Activated gamma-delta T cell treated with anti-CD3 and anti-CD28 coated beads, Interleukin-2, amount 50 U/mL, for 16 hours (primary cell): ENCODE measurements at places on chromosomes 12 and 14.
A peak's percentile ranks its signal among the peaks of the same experiment; 100 is the strongest.

GRCh38 chr12:52007158-52007921 lies 594 bp downstream of the TAMALIN start:
- DNase-seq: peak; percentile 30

- DNase-seq: no peak
Observed at GRCh38 chr12:14281539-14281938, 83.9 kb upstream of the ATF7IP start.

DNA sequence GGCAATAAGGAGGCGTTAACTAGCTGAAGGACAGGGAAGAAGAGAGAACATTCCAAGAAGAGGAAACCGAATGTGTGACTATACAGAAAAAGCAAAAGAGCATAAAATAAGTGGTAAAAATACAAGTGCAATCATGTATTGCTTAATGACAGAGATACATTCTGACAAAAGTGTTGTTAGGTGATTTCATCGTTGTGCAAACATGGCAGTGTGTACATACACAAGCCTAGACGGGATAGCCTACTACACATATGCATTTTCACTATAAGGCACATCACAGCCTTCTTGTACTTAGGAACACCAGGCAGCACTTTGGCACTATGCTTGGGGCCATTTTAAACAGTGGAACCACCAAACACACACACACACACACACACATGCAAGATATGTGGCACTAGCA lies 299.3 kb downstream of the BCAT1 start:
- no peak for DNase-seq

DNA sequence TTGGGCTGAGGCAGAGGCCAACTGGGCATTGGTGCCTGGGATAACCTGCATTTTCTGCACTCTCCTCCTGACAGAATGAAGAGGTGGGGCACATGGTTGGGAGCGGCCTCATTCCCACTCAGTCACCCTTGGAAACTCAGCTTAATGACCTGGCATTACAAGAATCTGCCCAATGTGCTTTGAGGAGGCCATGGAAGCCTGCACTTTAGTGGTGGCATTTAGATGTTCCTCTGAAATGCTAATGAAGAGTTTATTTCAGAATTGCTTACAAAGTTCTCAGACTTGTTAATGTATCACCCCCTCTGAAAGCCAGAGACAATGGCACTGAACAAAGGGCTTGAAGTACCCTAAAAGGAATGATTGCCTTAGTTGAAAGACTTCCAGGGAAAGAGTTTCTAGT lies 71.4 kb upstream of the PARP11 start:
- DNase-seq: no peak

DNA sequence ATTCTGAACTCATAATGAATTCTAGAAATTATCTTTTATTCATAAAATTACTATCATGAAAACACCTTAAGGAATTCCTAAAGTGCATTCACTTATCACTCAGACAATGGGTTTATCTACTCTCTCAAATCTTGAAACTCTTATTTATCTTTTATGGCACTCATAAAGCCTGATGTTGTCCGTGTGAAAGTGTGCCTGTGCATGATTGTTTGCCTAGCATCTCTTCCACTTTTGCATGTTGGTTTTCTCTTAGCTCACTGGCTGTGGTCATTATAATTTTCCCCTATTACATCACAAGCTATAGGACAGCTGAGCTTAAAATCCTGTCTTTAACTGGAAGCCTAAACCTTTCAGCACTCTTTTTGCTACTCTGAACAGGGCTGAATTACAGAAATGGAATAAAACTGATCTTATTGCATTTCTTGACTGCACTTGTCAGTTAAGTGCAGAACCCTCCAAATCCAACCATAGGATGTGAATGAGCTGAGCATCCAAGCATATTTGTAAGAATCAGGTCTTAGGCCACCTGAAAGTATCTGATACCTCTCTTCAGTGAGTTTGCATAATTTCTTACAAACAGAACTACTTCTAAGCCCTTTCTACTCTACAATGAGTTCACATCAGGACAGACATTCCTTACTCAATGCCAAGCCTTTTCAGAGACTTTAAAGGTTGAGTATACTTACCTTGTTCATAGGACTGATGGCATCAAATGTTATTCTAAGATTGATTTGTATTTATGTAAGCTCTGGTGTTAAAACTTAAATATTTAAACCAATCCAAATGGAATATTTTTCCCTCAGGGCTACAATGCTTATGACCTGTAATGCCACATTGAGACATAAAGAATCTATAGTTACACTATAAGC lies 221.2 kb upstream of the KITLG start:
- DNase-seq: no peak

DNA sequence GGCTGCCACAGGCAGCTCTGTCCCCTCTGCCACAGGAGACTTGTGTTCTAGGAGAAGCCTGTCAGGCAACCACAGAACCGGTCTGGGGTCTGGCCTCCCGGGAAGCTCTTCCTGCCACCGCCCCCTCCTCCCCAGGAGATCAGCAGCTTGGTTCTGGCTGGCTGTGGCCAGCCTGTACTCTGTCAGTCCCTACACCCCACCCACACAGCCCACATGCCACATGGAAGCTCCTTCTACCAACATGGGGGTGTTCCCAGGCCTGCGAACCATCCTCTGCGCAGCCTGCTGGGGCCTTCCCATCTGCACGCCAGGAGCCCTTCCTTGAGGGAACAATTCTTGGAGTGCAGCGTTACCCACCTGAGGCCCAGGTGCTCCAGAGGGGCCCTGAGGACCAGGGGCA lies 16.8 kb downstream of the TMEM106C start:
- no peak for DNase-seq

- no peak for DNase-seq
Observed at GRCh38 chr12:65392491-65392890, 114.0 kb downstream of the MSRB3 start.

DNA sequence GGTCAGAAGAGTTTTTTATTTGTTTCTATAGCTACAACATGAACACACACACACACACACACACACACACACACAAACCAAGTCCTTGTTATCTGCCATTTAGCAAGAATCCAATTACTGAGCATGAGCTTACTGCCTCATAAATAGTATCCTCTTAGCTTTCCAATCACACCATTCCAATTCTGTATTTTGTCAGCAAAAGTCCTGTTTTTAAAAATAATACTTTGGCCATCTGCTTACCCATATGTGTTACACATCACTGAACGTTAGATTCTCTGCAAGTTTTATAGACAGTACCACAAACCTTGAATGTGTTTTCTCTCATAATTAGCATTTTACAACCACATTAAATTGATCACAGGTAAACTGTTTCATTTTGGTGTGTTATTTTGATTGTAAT lies 1905.4 kb upstream of the FLRT2 start:
- no peak for DNase-seq

DNA sequence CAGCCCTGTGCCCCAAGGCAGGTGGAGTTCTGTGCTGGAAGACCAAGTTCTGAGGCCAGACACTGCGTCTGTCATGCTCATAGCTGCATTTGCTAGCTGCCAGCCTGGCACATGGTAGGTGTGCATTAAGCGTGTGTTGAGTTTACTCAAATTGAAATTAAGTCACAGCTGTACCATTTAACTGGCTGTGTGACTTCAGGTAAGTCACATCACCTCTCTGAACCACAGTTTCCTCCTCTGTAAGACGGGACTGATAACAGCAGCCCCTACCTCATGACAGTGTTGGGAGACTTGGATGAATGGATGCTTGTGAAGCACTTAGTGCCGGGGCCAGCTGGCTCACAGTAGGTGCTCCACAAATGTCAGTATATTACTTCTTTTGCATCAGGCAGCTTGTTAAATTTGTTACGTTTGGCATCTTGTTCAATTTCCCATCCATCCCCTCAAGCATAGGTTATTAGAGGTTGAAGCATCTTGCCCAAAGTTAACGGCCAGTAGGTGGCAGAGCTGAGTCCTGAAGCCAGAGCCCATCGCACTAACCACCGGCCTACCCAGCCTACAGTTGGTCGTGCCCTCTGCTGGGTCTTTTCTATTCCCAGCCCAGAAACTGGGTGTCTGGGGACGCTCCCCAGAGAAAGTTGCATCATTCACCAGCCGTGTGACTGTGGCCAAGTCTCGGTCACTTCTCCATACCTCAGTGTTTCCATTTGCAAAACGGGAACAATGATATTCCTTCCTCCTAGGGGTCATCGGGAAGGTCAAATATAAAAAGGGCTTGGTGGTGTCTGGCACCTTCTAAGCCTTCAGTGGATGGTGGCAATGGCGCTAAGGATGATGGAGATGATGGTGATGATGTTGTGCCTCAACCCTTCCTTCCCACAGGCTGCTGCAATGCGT lies 4.5 kb downstream of the DAO start:
- DNase-seq: peak; percentile 24

- DNase-seq: no peak
Observed at GRCh38 chr12:58285551-58285950, 344.2 kb downstream of the ATP23 start.

- DNase-seq: no peak
Observed at GRCh38 chr14:21313512-21313911, 33.6 kb downstream of the RPGRIP1 start.
